Stimulated activated CD4-positive, alpha-beta T cell treated with anti-CD3 and anti-CD28 coated beads, Interleukin-1b, Interleukin-23, amount 100 ng/mL, for 24 hours (primary cell): ENCODE measurements at places on chromosomes 12 and 14.

DNA sequence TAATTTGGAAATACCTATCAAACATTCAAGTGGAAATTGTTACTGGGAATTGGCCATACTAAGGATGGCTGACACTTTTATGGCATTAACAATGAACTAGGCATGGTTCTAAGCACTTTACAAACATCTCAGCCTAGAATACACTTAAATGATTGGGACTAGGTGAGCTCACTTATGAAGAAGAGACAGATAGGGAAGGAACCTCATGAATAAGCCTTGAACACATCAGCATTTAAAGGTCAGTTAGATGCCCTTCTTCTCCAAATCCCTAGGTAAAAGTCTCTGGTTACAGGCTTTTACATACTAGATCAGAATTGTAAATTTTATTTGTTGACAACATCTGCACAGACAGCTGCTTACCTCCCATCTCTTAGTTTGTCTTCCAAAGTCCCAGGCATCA is 488.6 kb downstream of the RMST start:
- no peak for DNase-seq

DNA sequence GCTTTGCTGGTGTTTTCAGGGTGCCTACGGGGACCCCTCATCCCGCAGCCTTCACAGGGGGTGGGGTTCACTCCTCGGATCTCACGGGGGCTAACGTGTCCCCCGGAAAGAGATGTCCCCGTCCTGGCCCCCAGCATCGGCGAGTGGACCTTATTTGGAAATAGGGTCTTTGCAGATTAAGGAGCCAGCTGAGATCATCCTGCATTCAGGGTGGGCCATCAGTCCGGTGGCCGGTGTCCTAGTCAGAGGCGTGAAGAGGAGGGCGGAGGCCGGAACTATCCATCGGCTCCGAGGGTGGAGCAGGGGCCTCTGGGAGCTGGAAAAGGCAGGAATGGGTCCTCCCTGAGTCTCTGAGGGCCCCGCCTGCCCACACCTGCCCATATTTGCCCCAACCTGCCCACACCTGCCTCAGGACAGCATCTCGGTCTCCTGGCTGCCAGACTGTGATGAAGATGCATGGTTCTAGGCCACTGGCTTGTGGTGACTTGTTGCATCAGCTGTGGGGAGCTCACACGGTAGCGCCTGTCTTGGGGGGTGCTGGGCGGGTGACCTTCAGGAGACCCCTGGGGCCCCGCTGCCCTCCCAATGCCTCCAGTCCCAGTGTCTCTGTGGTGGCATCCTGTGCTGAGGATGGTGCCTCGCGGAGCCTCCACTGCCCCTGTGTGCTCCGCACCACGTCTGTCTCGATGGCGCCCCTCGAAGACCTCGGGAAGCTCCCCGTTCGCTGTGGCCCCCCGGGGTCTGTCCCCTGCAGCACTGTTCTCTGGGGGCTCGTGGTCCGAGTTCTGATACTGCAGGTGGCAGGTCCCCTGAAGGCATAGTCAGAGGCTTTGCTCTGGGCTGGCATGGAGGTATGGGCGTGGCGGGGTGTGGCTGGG is 14.7 kb downstream of the NOC4L start:
- no peak for DNase-seq

DNA sequence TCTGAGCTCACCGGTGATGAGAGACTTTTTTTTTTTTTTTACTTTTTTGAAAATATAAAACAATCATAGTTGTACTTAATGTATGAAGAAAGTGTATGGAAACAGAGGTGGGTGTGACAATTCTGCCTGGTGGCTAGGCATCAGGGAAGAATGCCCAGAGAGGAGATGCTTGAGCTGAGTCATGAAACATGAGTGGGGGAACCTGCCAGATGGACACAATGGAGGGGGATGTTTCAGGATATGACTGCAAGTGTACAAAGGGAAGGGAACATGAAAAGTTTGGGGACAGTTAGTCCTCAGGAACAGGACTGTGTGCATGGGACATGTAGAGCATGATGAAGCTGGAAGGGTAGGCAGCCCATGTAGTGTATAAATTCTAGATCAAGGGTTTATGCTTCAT is 274.2 kb upstream of the E2F7 start:
- DNase-seq, result no peak

GRCh38 chr12:114396153-114396868 is 9.6 kb downstream of the TBX5 start:
- no peak for DNase-seq

DNA sequence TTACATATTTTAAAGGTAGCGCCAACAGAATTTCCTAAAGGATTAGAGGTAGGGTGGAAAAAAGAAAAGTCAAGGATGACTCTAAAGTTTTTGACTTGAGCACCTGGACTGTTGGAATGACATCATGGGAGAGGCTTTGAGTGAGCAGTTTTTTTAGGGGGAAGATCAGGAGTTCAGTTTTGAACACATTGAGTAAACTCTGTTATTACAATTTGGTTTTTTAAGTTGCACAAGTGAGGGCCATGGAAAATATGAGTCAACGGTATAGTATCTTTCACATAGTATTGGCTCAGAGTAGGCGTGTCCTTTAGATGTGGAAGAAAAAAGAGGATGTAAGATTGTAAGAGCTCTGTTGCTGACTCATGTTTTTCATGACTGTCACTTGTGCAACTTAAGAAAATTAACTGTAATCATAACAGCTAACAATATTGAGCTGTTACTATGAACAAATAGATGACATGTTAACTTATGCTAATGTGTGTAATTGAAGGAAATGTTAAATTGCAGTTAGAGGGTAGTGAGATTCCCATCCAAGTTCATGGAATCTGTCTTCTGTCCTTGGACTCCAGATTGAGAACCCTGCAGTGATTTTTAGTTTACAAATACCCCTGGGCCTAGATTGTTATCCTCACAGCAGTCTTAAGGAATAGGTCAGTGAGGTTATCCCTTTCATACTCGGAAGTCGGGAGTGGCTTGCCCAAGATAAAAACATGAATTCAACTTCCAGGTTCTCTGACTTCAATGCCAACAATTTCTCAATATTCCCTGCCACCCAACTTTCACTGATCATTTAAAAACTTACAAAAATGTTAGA is 48.2 kb upstream of the ATP2B1 start:
- no peak for DNase-seq

GRCh38 chr12:10031321-10031720 is 839 bp downstream of the CLEC9A start:
- no peak for DNase-seq

- DNase-seq, result no peak
These were observed 1.3 kb upstream of the MYG1 start for GRCh38 chr12:53298164-53298563.

DNA sequence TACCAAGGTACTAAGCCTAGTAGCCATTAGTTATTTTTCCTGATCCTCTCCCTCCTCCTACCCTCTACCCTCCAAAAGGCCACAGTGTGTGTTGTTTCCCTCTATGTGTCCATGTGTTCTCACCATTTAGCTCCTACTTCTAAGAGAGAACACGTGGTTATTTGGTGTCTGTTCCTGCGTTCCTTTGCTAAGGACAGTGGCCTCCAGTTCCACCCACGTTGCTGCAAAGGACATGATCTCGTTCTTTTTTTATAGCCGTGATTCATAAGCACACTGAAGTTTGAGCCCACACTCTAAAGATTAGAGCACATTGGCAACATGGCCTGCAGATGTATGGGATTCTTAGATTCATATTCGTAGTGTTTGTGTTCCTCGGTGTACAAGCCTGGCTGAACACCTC is 8.1 kb upstream of the STX2 start:
- no peak for DNase-seq

DNA sequence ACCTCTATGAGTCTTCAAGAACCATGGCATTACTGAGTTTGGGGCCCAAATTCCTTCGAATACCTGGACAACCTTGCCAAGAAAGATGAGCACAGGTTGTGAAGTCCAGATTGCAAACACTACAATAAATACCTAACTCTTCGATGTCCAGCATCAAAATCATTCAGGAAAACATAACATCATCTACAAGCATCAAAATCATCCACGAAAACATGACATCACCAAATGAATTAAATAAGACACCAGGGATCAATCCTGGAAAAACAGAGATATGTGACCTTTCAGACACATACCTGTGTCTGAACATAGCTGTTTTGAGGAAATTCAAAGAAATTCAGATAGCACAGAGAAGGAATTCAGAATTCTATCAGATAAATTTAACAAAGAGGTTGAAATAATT is 262.0 kb upstream of the KITLG start:
- no peak for DNase-seq

DNA sequence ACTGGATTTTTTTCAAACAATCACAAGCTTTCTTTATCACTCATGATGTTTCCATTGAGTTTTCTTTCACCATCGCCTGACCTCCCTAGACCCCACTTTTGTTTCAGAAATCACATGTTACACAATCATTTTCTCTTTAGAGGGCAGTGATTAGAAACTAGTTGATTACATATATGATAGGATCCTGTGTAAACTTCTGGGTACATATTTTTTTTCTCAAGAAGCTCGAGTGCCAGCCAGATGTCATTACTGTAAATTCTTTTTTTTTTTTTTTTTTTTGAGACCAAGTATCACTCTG is 62.4 kb upstream of the PSMA6 start:
- DNase-seq, result no peak

DNA sequence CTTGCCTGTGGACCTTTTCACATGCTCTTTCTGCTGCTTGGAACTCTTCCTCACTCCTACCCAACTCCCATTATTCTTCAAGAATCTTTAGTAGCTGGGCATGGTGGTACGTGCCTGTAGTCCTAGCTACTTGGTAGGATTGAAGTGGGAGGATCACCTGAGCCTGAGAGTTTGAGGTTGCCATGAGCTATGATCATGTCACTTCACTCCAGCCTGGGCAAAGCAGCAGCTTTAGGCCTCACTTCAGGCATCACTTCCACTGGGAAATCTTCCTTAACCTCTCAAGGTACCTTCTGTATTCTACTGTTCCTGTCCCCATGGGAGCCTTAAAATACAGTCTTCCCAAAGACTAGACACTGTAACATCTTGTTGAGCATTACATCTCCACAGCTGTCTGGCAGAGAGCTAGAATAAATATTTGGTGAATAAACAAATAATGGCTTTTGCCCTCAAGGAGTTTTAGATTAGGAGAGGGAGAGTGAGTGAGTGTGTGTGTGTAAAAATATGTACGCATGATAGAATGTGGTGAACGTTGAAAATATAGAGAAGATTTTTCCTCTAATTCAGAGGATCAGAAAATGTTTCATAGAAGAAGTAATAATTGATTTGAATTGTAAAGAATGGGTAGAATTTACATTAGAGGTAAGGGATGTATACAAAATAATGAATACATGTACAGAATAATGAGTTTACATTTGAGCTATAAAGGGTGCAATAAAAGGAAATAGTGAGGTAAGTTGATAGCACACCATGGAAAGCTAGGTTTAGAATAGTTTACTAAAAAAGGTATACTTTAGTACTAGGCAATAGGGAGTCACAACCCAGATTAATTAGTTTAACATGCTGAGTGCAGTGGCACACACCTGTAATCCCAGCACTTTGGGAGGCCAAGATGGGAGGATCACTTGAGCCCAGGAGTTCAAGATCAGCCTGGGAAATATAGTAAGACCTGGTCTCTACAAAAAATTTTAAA is 29.2 kb upstream of the BMAL2 start:
- no peak for DNase-seq

DNA sequence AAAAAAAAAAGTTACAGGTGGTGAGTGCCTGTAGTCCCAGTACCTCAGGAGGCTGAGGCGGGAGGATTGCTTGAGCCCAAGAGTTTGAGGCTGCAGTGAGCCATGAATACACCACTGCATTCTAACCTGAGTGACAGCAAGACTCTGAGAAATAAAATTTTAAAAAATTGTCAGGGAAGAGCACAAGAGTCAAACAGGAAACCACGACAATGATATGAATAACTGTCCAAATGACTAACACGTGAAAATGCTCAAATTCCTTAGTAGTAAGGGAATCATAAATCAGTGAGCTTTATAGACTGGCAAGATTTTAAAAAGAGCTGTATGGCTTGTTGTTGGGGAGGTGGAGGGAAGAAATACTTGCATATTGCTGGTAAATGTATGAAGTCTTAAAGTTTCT is 12.9 kb upstream of the ASPG start:
- DNase-seq, result no peak

DNA sequence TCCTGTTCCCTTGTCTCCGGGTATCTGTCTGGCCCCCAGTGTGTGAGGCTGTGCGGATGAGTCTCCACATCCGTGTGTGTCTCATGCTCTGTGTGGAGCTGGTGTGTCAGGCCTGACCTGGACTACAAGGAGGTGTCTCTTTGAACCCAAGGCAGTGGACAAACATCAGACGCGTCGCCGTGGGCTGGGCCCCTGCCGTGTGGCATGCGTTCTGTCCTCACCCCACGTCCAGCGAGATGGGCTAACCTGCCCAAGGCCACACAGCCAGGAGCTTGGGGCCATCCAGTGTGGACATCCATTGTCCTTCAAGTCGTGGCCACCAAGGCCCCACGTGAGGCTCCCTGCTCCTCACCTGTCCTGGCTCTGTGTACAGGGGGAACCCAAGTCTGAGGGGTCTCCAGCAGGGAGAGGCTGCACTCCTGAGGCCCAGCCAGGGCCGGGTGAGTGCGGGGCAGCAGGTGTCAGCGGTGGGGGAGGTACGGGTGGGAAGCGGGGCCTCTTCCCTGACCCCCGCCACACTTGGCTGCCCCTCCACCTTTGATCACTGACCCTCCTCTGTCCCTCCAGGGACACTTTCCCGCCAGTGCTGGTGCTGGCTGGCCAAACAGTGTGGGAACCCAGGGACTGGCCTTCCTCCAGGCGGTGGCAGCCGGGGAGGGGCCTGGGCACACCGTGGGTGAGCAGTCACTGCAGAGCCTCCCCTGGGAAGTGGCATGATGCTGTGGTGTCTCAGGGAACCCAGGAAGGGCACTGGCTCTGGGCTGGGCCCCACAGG is 48.5 kb downstream of the CYP46A1 start:
- no peak for DNase-seq

- no peak for DNase-seq
These were observed 13.3 kb downstream of the RTL1 start for GRCh38 chr14:100890061-100890850.

- peak; percentile 33 for DNase-seq
These were observed 96.7 kb downstream of the RFLNA start for GRCh38 chr12:124391340-124392261.

DNA sequence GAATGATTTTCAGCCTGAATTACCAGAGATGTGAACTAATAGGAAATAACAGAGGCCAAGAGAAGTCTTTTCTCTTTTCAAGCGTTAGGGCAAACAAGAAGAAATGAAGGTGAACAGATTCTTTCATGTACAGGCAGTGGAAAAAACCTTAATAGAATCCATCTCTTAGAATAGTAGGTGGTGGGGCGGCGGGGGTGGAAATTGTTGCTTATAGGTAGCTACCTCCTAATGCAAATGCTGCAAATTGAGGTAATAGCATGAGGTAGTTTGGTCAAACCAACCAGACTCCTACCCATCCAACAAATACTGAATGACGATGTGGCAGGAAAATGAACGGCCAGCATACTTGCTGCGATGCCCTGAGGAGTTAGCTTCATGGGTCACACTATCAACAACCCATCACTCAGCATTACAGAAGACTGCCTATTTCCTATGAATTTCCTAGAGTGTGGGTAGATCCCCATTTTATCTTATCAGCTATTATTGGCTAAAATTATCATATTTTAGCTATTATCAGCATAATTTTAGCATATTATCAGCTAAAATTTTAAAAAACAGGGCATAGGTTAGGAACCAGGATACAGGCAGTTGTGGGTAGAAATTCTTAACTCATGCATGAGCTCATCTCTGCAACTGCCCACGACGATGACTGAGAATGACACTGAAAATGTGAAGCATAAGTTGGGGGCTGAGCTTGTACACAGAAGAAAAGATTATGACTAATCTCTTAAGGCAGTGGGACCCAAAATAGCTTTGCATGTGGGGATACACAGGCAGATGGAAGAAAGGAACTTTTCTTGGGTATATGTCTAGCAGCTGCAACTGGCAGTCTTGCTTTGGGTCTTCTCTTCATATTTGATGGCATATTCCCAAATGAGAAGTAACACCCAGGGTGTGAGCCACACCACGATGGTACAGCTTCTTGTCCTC is 68.7 kb downstream of the NIN start:
- peak; percentile 40 for DNase-seq
